Memory B cell (primary cell): ENCODE measurements at places on chromosomes 12 and 14.

DNA sequence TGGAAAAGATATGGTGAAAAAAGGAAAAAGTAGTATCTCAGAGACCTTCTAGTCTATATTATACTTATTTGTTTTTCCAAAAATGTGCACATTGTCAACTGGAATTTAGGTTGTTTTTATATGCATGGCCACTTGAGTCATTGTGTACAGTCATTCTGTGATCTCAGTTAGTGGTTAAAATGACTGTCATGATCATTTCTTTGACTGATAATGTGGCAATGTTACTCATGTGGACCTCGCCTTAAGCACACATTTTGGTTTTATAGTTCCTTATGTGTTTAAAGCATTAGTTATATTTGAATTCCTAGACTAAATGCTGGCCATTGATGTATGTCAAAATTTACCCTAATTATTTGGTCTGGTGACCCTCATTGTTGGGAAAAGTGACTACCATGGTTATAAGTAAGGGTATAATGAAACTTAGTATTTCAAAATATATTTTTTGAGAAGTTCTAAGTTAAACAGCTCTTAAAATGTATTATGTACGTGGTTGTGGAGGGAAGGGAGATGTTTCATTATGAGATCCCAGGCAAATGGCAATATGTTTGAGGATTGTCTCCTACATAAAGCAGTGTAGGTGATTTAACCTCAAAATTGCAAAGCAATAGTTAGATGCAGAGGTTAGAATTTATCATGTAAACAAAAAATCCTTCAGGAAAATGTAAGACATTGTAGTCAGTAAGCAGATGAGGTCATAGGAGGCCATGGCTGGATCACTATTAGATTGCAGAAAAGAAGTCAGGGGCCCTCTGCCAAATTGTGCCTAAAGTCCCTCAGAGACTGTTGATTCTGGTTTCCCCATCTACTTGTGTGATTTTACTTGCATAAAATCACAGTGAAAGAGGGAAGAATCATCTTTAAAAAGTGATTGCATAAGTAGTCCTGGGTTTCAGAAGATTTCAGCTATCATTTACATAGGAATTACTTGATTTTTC is 17.5 kb downstream of the PNMA1 start:
- peaks cover 7% of the 10 kb centered on the region for H3K4me1 ChIP-seq
- H3K27me3 ChIP-seq = no peaks in the 10 kb centered on the region
- H3K4me3 ChIP-seq = no peak overlapping the region
- no peak for DNase-seq

- H3K36me3 ChIP-seq = peaks cover 1% of the 10 kb centered on the region
- no peak for DNase-seq
- peaks cover 18% of the 10 kb centered on the region for H3K27me3 ChIP-seq
- no peaks in the 10 kb centered on the region for H3K4me1 ChIP-seq
- no peak overlapping the region for H3K4me3 ChIP-seq
Measured at GRCh38 chr14:90088176-90088575, 26.4 kb downstream of the KCNK13 start.

GRCh38 chr12:18461758-18462157 is 200.4 kb downstream of the PIK3C2G start:
- no peak overlapping the region for H3K27ac ChIP-seq
- no peaks in the 10 kb centered on the region for H3K4me1 ChIP-seq
- no peaks in the 10 kb centered on the region for H3K27me3 ChIP-seq
- no peak for DNase-seq
- no peaks in the 10 kb centered on the region for H3K36me3 ChIP-seq

GRCh38 chr12:76621582-76622024 is 62.0 kb upstream of the OSBPL8 start:
- H3K27ac ChIP-seq = no peak overlapping the region
- no peaks in the 10 kb centered on the region for H3K36me3 ChIP-seq
- H3K4me3 ChIP-seq = no peak overlapping the region
- H3K4me1 ChIP-seq = peaks cover 3% of the 10 kb centered on the region
- no peaks in the 10 kb centered on the region for H3K27me3 ChIP-seq

- peak overlapping the region; percentile 80 for H3K27ac ChIP-seq
- peaks cover 2% of the 10 kb centered on the region for H3K27me3 ChIP-seq
- H3K36me3 ChIP-seq = no peaks in the 10 kb centered on the region
- H3K4me1 ChIP-seq = peaks cover 22% of the 10 kb centered on the region
Measured at GRCh38 chr12:110776410-110776809, 33.7 kb upstream of the PPP1CC start.

- no peak for DNase-seq
- no peaks in the 10 kb centered on the region for H3K27me3 ChIP-seq
- H3K36me3 ChIP-seq = no peaks in the 10 kb centered on the region
- H3K4me3 ChIP-seq = no peak overlapping the region
Measured at GRCh38 chr12:23950210-23950774, 822 bp upstream of the SOX5 start.

DNA sequence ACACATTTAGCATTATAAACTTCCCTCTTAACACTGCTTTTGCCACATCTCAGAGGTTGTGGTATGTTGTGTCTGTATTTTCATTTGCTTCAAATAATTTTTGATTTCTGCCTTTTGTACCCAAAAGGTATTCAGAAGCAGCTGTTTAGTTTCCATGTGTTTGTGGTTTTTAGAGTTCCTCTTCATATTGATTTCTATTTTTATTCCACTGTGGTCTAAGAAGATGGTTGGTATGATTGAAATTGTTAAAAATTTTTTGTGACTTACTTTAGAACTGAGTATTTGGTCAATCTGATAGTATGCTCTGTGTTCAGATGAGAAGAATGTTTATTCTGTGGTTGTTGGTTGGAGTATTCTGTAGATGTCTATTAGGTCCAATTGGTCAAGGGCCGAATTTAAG is 76.4 kb downstream of the IFNG-AS1 start:
- H3K4me1 ChIP-seq = peaks cover 14% of the 10 kb centered on the region
- H3K36me3 ChIP-seq = peaks cover 34% of the 10 kb centered on the region
- no peak overlapping the region for H3K4me3 ChIP-seq

DNA sequence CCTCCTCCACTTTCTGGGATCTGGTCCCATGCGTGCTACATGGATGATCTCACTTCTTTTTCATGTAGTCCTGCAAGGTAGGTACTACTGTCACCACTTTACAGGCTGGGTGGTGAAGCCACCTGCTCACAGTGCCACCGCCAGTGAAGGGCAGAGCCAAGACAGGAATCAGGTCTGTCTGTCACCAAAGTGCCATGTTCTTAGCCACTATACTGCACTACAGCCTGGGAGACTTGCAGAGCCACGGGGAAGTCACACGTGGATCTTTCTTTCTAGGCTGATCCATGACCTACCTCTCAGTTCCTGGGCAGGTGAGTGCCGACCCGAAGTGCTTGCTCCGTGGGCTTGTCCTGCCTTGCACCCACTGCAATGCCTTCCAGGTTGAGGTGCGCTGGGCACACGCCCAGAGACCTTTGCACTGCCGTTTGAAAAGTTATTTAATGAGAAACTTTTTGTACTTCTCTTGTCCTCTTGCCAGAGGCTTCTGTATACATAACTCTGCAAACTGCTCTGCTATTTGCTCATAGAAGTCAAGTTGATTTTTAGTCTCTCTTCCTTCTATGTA is 19.7 kb upstream of the CLMN start:
- peaks cover 4% of the 10 kb centered on the region for H3K4me1 ChIP-seq
- H3K36me3 ChIP-seq = no peaks in the 10 kb centered on the region
- H3K27me3 ChIP-seq = peaks cover 19% of the 10 kb centered on the region
- H3K4me3 ChIP-seq = no peak overlapping the region
- no peak overlapping the region for H3K27ac ChIP-seq

DNA sequence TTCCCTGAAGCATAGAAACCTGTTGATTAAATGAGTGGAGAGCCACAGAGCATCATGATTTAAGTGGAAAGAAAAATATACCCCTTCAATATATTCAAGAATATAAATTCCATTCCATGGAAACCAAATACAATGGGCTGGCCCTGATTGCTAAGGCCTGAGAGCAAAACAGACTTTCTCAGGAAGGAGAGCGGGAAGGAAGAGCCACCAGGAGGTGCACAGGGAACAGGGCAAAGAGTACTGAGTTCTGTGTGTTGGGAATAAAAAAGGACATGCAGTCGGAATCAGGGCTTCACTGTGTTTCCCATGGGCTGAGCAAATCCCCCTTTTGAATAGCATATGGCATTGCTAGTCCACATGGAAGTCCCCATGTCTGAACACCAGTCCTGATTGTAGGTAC is 69.7 kb upstream of the PLEKHG3 start:
- peaks cover 4% of the 10 kb centered on the region for H3K4me1 ChIP-seq
- H3K27me3 ChIP-seq = peaks cover 4% of the 10 kb centered on the region
- no peak overlapping the region for H3K27ac ChIP-seq
- no peak overlapping the region for H3K4me3 ChIP-seq

- DNase-seq = no peak
- H3K36me3 ChIP-seq = peaks cover 4% of the 10 kb centered on the region
- no peak overlapping the region for H3K27ac ChIP-seq
- H3K4me1 ChIP-seq = no peaks in the 10 kb centered on the region
Measured at GRCh38 chr12:70383886-70384285, 17.8 kb downstream of the KCNMB4 start.

DNA sequence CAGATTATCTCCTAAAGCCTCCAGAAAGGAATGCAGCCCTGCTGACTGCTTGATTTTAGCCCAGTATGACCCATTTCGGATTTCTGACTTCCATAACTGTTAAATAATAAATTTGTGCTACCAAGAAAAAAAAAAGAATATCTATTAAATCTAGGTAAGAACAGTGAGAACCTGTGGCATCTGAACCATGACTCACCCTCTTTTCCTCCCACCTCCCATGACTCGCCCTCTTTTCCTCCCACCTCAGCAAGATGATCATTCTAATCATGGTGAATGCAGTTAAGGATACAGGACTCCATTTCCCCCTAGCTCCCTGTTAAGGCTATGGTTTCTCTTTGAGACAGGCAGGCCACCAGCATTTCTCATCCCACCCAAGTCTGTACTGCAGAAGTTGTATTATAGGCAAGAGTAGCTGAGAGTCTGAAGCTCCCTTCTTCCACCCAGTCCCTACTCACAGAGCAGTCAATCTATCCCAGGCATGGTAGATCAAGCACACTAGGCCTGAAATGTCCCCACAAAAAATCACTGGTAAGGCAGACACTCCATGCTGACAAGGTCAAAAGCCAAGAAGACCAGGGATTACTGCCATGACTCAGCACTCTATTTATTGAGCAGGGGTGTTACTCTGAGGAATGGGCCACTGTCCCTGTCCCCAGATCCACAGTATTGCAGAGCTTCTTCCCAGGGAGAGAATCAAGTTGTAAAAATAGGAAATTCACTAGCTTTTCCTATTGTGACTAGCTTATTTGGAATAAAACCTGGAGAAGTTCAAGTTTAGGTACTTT is 188.9 kb downstream of the ADAMTS20 start:
- no peaks in the 10 kb centered on the region for H3K36me3 ChIP-seq
- peaks cover 2% of the 10 kb centered on the region for H3K27me3 ChIP-seq

GRCh38 chr12:52924764-52925716 is 20.2 kb upstream of the KRT8 start:
- H3K4me1 ChIP-seq = no peaks in the 10 kb centered on the region
- no peak overlapping the region for H3K27ac ChIP-seq
- no peak for DNase-seq
- peaks cover 16% of the 10 kb centered on the region for H3K27me3 ChIP-seq

GRCh38 chr14:93206793-93207467 is at the start of the genes GON7 and UBR7:
GON7 (minus strand) TSS chr14:93207065; CDS start chr14:93207037, 28 bp downstream.
UBR7 (plus strand) TSS chr14:93207256; CDS start chr14:93207292, 36 bp downstream.
- peak within 1 kb of the TSS; percentile 91 for H3K4me3 ChIP-seq
- H3K27me3 ChIP-seq = no peaks in the 10 kb centered on the region
- no peaks in the 10 kb centered on the region for H3K36me3 ChIP-seq
- peak; percentile 79 for DNase-seq
- peak within 1 kb of the TSS; percentile 90 for H3K27ac ChIP-seq

GRCh38 chr14:66360366-66360926 is 125.7 kb upstream of the CCDC196 start:
- H3K4me3 ChIP-seq = no peak overlapping the region
- DNase-seq = no peak
- no peaks in the 10 kb centered on the region for H3K4me1 ChIP-seq
- no peak overlapping the region for H3K27ac ChIP-seq
- peaks cover 2% of the 10 kb centered on the region for H3K27me3 ChIP-seq

DNA sequence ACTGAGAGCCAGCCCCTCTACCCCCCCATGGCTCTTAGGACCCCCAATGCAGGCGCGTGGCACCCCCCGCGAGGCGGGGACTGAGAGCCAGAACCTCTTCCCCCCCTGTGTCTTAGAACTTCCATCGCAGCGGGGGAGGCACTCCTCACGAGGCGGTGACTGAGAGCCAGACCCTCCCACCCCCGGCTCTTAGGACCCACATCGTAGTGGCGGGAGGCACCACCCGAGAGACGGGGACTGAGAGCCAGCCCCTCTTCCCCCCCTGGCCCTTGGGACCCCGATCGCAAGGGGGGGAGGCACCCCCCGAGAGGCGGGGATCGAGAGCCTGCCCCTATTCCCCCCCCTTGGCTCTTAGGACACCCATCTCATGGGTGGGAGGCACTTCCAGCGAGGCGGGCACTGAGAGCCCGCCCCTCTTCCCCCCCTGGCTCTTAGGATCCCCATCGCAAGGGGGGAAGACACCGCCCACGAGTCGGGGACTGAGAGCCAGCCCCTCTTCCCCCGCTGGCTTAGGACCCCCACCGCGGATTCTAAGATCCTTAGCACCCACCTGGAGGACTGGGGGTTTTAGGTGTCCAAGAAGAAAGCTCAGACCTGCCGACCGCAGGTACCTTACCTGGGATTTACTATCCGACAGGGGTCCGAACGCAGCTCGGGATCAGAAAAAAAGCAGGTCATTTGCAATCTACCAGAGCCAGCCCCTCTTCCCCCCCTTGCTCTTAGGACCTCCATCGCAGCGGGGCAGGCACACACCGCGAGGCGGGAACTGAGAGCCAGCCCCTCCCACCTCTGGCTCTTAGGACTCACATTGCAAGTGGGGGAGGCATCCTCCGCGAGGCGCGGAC is 44.9 kb downstream of the DDX11 start:
- peaks cover 9% of the 10 kb centered on the region for H3K4me1 ChIP-seq
- H3K27me3 ChIP-seq = peaks cover 3% of the 10 kb centered on the region
- no peaks in the 10 kb centered on the region for H3K36me3 ChIP-seq
- DNase-seq = peak; percentile 42
- peak overlapping the region; percentile 77 for H3K4me3 ChIP-seq
- no peak overlapping the region for H3K27ac ChIP-seq

DNA sequence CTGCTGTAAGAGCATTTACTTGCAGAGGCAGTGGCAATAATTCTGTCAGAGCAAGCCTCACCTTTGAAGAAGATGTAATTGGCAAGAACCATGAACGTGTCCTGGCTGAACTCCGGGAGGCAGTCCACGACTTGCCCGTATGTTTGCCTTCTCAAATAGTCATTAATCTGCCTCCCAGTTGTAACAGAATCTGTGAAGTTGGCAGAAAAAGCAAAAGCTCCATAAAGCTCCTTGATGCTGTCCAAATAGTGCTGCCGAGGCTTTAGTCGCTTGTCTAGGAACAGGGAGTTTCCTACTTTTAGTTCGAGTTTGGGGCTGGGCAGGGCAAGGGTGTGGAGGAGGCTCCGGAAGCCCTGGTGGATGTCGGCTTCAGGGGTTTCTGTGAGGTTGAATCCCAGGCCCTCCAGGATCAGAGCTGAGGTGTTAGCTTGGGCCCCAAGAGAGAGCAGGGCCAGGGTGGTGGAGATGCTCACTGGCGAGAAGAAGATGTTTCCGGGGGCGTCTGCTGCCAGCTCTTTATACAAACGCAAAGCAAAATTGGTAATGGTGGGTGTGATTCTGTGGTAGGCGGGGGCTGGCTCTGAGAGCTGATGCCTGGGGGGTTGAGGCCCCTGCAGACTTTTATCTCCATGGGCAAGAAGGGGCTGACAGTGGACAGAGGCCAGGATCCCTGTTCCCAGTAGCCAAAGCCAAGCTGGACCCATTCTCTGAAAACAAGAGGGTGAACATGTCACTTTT is 4.4 kb downstream of the SERPINA11 start:
- no peak overlapping the region for H3K4me3 ChIP-seq
- H3K4me1 ChIP-seq = no peaks in the 10 kb centered on the region
- H3K27me3 ChIP-seq = peaks cover 3% of the 10 kb centered on the region
- H3K36me3 ChIP-seq = no peaks in the 10 kb centered on the region
- no peak for DNase-seq
- H3K27ac ChIP-seq = no peak overlapping the region
